ENCODE measurements at places on chromosomes 12 and 14.

- no peak for DNase-seq
Measured at GRCh38 chr12:105348561-105348960, 18.1 kb downstream of the C12orf75 start.

- no peak for DNase-seq
Measured at GRCh38 chr12:99648183-99648582, 630 bp downstream of the GARIN6 start.

- DNase-seq: no peak
Measured at GRCh38 chr14:75800792-75801191, 139.7 kb downstream of the TTLL5 start.

GRCh38 chr12:28082096-28082495, 108.2 kb upstream of the CCDC91 start:
- DNase-seq: no peak

GRCh38 chr12:15208140-15208539, 13.1 kb downstream of the RERG start:
- no peak for DNase-seq

- DNase-seq: no peak
Measured at GRCh38 chr12:4477129-4477528, 31.5 kb upstream of the FGF6 start.

DNA sequence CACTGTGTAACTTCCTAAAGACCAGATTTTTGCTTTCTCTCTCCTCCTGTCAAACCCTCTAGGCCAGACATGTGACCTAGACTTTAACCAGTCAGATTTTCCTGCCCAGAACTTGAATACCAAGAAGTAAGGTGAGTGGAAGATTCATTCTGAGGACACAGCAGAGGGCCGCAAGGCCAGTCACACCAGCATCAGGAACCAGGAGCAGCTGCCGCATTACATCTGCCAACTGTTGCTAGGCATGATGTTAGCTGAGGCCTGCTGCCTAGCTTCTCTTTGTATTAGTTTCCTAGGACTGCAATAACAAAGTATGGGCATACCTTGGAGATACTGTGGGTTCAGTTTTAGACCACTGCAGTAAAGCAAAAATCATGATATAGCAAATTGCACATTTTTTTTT, 101.9 kb upstream of the BMP4 start:
- DNase-seq: no peak

All from GOT3 (cell line).